Activated CD8-positive, alpha-beta memory T cell treated with anti-CD3 and anti-CD28 coated beads, Interleukin-2, amount 10 ng/mL, durations not matched to agents 7 days and 5 days (primary cell): ENCODE measurements at places on chromosomes 16 and 17.
A peak's percentile ranks its signal among the peaks of the same experiment; 100 is the strongest.

- DNase-seq = no peak
Measured at GRCh38 chr17:27538156-27538955, 82.1 kb downstream of the KSR1 start.

- DNase-seq = peak; percentile 29
Measured at GRCh38 chr16:84477661-84478060, 26.8 kb downstream of the MEAK7 start.

- DNase-seq = peak; percentile 93
Measured at GRCh38 chr17:67376737-67377487, at the start of gene PITPNC1. TSS of gene PITPNC1 (plus strand) at chr17:67377281.

GRCh38 chr16:79658301-79659033, 57.9 kb upstream of the MAF start:
- DNase-seq = no peak

DNA sequence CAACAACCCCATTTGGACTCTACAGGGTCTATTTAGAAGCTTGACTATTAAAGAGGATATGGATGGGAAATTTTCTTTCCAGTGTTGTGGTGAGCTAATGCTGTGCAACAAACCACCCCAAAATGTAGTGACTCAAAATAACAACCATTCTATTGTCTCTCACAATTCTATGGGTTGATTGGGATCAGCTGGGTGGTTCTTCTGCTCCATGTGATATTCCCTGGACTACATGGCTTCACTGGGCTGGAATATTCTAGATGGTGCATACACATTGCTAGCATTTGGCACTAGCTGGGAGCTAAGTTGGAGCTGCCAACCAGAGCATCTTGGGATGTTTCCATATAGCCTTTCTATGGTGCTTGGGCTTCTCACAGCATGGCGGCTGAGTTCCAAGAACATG, 30.2 kb downstream of the SLC6A2 start:
- DNase-seq = no peak

DNA sequence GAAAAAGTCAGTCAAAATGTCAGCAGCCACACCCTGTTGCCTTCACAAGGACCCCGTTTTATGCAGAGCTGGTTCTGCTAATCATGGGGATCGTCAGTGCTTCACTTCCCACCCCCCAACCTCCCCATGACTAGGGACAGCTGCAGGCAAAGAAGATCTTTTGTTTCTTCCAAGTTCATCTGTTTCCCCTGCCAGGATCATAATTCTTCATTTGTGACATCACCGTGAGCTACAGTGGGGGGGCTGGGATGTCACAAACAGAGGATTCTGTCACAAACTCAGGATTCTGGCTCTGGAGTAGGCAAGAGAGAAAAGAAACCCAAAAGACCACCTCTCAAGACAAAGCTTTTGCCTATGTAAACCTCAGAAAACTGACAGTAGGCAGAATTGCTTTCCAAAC, 24.7 kb downstream of the DNAJC7 start:
- DNase-seq = no peak
